ENCODE measurements at places on chromosomes 5 and 9.

GRCh38 chr5:128539038-128539429 lies 989 bp upstream of the FBN2 start:
- DNase-seq, result no peak

DNA sequence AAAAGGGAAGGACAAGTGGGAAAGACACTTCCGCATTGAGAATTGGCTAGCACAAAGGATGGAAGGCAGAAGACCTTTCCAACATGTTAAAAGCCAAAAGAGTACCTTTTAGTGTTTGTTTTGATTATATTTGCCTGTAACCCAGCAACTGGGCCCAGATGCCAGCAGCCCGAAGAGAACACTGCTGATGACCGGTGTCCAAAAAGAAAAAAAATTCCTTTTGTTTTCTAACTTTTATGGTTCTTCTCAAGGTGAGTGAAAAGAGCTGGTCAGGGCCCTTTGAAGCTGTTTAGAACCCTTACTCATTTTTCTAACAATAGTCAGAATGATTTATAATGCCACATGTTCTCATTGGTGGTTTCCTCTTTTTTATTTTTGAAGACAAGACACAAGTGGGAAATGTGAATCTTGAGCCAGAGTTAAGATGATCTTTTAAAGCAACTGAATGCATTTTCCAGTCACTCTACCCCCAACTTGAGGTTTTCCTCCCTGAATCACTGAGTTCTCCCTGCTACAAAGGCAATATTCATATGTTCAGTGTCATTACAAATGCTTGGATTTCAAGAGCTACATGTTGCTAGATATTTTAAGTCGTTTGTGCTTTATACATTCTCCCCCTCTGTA lies 32.3 kb upstream of the ZNF462 start:
- no peak for DNase-seq

DNA sequence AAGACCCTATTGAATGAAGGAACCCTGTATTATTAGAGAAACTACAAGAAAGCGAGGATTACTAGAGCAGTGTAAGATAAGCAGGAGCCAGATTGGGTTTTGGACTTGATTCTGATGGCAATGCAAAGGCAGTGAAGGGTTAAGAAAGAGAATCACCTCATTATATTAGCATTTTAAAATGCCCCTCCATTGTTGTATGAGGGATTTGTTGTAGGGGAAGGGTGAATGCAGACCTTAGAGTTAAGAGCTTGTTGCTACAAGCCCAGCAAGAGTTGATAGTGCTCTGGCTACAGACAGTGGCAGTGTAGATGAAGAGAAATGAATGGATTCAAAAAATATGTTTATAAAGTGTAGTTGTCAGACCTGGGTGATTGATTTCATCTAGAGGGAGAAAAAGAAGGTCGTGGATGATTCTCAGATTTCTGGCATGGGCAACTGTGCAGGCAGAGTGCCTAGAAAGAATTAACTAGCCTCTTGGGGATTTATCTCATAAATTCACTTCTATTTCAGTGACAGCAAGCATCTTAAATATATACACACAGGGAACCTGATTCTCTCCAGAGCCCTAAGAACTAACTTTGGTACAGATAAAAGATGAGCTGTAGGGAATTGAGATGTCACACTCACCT lies 344.8 kb downstream of the ARRDC3 start:
- no peak for DNase-seq

GRCh38 chr5:160315968-160316367 lies 3.6 kb upstream of the CCNJL start:
- no peak for DNase-seq

DNA sequence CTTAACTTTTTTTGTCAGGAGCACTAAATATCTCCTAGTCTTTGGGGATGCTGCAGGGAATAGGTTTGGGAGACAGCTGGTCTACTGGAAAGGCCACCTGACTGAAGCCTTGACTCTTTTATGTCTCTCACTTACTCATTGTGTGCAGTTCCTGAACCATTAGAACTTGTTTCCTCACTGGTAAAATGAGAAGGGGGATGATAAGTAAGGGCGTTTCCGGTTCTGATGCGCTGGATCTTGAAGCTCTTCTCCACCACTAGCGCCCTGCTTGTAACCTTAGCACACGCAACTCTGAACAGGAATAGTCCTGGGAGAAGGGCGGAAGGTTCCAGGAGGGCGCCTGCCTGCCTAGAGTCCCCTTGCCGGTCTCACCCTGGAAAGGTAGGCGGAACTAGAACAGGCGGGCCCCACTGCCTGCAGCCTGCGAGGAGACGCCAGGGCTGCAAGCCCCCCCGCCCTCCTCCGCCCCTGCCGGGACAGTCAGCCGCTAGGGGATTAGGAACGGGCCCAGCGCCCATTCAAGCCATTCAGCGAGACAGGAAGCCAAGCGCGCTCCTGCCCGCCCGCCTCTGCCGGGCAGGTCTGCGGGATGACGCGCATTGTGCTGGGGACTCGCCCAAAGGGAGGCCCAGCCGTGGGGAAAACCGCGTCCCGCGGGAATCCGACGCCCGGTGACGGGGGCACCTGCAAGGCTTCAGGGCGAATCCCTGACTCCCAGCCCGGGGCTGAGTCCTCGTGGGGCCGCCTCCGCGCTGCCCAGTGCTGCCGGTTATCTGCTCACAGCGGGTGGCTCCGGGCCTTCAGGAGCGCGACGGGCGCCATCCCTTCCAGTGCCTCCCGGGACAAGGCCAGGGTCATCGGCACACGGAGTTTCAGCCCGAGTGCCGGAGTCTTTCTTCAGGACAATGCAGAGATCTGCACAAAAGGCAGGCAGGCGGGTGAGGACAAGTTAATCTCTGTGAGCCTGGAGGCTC lies 44.0 kb upstream of the XPA start:
- peak; percentile 75 for DNase-seq

GRCh38 chr5:9529041-9529480 lies 16.8 kb downstream of the SEMA5A start:
- DNase-seq, result no peak

DNA sequence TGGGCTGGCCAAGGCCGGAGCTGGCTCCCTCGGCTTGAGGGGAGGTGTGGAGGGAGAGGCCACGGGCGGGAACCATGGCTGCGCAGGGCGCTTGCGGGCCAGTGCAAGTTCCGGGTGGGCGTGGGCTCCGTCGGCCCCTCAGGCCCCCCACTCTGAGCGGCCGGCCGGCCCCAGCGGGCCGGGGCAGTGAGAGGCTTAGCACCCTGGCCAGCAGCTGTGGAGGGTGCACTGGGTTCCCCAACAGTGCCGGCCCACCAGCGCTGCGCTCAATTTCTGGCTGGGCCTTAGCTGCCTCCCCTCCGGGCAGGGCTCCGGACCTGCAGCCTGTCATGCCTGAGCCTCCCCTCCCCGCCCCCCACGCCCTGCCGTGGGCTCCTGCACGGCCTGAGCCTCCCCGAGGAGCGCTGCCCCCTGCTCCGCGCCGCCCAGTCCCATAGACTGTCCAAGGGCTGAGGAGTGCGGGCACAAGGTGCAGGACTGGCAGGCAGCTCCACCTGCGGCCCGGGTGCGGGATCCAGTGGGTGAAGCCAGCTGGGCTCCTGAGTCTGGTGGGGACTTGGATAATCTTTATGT lies 184.2 kb downstream of the ATPSCKMT start:
- DNase-seq, result no peak

DNA sequence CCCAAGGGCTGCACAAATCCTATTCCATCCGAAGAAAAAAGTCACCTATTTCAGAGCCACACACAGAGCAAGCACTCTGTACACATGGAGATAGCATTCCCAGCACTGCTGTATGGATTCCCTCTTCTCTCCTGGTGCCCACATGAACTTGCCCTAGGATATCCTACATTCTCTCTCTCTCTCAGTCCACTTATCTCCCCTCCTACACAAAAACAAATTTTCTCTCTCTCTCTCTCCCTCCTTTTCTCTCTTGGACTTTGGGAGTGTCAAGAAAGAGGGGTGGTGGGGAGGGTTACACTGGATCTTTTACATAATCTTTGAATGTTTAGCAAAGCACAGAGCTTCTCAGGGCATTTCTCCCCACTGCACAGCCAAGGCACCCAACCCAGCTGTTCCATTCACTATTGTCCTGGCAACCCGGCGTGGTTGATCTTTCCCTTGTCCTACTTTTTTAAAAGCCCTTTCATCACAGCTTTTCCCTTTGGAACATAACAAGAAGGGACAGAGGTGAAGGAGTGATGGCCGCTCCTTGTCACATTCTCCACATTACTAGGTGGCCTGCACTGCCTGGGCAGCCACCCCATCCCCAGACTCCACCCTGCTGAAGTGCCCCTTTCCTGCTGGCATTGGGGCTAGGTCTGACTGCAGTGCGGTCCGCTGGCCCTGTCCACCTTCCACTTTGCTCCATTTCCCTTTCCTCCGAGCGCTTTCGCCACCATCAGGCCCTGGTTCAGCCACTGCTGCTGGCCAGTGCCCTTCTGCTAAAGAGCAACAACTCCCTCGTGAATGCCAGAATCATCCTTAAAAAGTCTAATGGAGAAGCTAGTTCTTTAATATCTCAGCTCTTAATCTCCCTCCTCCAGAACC lies 22.2 kb upstream of the SLC1A3 start:
- DNase-seq, result no peak

DNA sequence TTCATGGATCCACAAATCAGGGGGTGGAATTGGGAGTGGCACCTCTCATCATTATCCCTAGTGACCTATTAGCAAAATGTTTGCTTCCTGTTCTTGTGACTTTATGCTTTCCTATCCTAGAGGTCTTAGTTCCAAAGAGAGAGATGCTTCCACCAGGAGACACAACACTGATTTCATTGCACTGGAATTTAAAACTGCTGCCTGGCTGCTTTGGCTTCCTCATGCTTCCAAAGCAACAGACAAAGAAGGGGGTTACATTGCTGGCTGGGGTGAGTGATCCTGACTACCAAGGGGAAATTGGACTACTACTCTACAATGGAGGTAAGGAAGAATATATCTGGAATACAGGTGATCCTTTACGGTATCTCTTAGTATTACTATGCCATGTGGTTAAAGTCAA lies 69.2 kb upstream of the SH3GL2 start:
- DNase-seq, result no peak

DNA sequence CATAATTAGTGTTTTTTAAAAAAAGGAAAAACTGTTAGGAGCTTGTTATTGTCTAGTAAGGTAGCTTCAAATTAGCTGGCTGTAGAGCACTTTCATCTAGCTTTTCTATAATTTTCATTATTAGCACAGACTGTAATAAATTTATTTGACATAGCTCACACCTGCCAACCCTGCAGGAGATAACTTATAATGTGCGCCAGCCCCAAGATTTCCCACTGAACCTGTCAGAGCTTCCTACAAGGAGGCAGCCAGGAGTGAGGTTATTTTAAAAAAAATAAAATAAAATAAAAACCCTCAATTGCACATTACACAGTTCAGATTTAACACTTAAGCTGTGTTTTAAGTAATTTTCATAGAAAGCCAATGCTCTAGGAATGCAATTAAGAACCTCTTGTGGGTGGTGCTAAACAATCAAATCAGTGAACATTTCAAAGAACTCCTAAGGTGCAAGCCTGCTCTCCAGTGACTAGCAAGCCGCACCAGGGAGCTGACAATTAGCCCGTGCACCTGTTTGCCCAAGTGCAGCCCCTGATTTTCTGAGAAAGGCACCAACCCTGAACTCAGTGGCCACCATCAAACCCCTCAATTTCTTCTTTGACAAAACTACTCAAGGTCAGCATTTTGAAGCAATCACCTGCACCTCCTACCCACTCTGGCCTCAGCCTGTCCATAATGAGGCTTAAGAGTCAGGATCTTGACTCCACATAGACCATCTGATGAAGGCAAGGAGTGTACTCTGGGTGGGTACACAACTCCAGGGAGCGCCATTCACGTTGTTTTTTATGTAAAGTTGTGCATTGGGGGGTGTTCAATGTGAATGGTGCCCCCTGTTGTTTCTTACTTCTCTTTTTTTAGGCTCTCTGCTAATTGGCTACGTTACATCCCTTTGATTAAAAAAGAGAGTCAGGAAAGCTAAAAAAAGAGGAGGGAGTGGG lies 385.3 kb upstream of the WWC1 start:
- DNase-seq, result no peak

DNA sequence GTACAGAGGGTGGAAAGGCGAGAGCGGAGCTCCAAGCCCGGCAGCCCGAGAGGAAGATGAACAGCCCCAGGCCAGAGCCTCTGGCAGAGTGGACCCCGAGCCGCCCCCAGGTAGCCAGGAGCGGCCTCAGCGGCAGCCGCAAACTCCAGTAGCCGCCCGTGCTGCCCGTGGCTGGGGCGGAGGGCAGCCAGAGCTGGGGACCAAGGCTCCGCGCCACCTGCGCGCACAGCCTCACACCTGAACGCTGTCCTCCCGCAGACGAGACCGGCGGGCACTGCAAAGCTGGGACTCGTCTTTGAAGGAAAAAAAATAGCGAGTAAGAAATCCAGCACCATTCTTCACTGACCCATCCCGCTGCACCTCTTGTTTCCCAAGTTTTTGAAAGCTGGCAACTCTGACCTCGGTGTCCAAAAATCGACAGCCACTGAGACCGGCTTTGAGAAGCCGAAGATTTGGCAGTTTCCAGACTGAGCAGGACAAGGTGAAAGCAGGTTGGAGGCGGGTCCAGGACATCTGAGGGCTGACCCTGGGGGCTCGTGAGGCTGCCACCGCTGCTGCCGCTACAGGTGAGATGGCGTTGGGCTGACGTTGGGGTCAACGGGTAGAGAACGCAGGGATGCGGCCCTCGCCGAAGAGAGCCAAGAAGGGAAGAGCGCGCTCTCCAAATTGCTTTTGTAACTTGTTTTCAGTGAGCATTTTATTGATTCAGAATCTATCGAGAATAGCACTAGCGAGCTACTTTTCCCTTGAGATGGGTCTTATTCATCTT lies at the start of gene PTGER4:
TSS of gene PTGER4 (plus strand) at position 3 of the 769 bp plus-strand sequence. CDS start 1,079 bp downstream, outside the sequence.
- DNase-seq, result peak; percentile 20

DNA sequence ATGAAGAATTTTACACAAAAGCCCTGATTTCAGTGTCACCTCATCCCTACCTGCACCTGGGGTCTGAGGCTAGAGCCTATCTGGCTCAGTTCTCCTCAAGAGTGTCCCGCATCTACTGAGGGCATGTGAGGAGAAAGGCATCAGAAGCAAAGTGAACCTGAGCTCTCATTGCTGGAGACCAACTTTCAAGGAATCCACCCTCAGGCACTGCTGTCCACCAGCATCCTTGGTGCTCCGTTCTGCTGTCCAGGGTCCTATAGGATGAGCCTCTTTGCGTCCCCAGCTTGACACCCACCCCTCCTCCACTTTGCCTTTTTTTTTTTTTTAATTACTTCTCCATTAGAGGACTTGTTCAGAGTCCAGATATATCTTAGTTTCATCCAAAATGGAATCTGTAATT lies 49.5 kb downstream of the CAMSAP1 start:
- no peak for DNase-seq

Measured in SK-N-SH (cell line).